ENCODE measurements at places on chromosomes 2 and 18.

GRCh38 chr2:162221064-162221463, 22.2 kb downstream of the FAP start:
- DNase-seq = no peak

GRCh38 chr2:65681503-65681902, 249.1 kb upstream of the SPRED2 start:
- no peak for DNase-seq

GRCh38 chr2:71333619-71334018, 2.0 kb downstream of the ZNF638 start:
- DNase-seq = no peak

DNA sequence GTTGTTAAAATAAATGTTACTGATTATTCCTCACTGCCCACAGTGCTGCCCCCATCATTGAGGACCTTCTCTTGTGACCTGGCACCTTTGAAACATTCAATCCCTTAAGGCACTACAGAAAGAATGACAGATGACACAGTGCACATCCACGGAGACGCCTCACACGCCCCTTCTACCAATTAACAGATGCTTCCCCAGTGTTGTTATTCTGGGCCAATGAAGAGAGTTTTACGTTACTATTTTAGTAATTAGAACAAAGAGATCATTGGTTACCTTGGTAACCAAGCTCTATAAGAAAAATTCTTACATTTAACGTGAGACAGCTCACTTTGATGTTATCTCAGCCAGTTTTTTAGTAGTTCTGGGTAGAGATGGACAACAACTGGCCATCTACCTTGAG, 152.0 kb downstream of the ZNF236 start:
- no peak for DNase-seq

DNA sequence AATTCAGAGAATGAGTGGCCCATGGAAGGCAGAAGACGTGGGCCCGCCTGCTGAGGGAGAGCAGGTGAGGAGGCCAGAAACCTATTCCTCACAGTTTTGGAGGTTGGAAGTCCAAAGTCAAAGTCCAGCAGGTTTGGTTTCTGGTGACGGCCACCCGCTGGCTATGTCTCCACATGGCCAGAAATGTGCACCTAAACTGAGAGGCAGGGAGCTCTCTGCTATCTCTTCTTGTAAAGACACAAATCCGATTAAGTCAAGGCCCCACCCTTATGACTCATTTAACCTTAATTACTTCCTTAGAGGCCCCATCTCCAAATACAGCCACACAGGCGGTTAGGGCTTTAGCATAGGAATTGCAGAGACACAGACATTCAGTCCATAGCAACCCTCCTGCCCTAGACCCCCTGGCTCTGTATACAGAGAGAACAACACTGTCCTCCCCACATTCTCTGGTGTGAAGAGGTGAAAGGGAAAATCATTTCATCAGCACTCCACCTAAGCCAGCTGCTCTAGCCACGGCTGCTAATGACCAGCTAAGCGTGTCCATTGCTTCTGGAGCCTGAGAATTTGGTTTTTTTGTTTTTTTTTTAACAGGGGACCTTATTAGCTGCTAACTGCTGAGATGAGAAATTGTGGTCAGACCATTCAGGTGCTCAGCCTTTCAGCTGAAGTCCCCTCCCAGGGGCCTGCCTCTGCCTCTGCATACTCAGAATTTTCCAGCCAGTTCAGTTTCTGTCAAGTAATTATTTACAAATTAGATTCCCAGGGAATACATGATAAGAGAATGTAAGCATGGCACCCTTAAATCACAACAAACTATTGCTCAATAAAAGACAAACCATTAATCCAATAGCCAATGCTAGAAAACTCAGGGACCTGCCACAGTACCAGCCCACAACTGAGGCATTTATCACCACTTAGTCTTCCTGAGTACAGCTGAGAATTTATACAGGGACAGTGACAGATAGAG, 368.7 kb upstream of the ID2 start:
- no peak for DNase-seq

DNA sequence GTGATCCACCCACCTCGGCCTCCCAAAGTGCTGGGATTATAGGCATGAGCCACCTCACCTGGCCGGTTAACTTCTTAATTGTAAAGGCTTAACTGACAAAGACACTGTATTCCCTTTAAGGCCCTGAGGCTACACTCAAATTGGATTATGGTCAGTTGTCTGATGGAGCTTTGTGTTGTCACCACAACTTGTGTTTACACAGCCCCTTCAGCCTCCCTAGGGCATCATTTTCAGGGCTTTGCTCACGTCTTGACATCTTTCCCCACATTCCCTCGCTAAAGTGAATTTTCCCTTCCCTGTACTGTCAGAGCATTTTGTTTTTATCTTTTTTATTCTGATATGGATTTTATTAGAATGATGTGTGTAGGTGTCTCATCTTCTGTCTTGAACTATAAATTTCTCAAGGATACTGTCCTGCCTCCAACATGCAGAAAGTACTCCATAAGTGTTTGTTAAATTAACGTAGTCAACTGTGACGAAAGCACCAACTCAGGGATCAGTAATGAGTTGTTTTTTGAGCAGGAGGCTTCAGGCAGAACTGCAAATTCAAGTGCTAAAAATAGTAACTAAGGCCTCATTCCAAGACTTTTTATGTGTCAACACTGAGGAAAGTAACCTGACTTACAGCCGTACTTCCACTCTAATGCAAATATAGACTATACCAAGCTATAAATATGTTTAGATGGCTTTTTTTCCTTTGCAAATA, 77.1 kb upstream of the NARS1 start:
- no peak for DNase-seq

DNA sequence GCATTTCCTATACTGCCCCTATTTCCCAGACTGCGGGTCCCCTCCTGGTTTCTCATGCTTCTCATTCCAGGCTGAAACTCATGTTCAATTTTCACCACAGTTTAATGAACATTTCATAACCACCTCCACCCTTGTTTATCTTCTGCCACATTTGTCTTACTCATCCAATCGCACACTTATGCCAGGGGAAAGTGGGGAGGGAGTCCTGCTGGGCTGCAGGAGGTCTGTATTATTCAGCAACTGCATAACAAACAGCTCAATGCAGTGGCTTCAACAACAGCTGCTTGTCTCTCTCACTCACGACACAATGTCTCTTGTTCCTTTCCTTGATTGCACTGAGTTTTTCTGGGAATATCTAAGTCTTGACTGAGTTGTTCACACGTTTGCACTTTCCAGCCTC, 106.0 kb downstream of the ZNF519 start:
- no peak for DNase-seq

GRCh38 chr2:158507141-158507540, 50.4 kb downstream of the PKP4 start:
- DNase-seq = no peak

DNA sequence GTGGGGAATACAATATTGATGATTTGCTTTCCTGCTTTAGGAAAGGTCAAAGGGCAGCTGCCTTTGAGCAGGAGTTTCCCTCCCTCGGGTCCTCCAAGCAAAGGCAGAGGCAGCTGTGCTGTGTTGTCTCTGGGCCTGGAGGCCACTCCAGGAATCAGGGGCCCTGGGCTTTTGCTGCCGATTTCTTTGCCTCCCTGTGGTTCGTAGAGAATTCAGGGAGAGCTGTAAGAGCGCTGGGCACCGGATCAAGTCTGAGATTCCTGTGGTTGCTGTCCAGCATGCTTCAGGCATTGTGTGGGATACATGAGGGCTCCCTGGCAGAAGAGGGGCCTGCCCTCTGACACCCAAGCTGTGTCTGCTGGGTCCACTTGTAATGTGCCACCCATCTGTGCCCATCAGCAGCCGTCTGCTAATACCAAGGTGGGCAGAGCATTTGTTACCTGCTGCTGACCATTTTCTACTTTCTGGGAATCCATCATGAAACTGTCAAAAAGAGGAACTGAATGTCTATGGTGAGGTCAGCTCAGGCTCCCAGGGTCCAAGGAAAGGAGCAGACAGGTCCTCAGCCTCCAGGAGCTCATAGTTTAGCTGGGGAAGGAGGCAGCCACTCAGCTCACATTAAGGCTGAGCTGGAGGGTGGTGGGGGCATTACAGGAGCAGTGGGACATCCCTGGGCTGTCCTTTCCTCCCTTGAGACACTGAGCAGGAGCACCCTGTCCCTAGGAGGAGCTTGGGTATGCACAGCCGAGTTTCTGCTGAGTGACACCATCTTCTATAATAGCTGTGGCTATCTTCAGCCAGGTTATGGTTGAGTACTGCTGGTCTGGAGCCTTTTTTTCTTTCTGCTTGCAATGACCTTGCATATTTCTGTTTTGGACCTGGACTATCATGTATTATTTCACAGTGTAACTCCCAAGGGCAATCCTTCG, 68.5 kb downstream of the CTIF start:
- no peak for DNase-seq

- DNase-seq = peak; percentile 55
Observed at GRCh38 chr2:95051626-95052025, 26.1 kb downstream of the MAL start.

DNA sequence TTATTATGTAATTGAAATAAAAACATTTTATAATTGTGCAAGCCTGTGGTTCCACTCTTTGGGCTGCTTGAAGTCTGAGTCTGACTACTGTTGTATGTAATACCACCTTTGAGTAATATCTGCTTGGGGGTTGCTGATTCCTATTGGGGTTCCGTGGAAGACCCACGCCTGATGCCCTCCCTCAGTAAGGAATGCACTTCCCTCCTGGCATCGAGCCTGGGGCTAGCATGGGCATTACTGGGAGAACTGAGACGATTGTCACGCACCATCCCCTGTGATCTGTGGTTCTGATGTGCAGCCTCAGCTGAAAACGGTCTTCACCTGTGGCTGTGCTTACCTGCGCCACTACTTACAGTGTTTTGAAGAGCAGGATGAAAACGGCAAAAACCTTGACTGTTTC, 32.7 kb upstream of the RBM44 start:
- no peak for DNase-seq

DNA sequence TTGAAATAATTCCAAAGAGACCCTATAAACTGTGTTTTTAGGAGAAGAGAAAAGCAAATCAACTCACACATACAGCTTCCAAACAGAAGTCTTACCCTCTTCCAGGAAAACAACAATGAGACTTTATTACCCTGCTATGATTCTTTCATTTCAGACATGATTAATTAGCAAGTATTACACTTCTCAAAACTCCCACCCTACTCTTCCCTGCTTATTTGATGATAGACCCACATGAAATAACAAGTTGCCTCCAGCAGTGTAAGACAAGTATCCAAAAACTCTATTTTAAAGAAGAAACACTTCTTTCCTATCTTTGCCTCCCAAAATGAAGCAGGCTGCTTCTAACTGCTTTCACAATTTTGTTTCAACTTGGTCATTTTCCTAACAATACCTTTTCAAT, 4.1 kb downstream of the FIGN start:
- DNase-seq = no peak

- no peak for DNase-seq
Observed at GRCh38 chr2:143674051-143674450, 544.8 kb downstream of the ARHGAP15 start.

- DNase-seq = no peak
Observed at GRCh38 chr2:164151522-164151921, 415.7 kb upstream of the FIGN start.

DNA sequence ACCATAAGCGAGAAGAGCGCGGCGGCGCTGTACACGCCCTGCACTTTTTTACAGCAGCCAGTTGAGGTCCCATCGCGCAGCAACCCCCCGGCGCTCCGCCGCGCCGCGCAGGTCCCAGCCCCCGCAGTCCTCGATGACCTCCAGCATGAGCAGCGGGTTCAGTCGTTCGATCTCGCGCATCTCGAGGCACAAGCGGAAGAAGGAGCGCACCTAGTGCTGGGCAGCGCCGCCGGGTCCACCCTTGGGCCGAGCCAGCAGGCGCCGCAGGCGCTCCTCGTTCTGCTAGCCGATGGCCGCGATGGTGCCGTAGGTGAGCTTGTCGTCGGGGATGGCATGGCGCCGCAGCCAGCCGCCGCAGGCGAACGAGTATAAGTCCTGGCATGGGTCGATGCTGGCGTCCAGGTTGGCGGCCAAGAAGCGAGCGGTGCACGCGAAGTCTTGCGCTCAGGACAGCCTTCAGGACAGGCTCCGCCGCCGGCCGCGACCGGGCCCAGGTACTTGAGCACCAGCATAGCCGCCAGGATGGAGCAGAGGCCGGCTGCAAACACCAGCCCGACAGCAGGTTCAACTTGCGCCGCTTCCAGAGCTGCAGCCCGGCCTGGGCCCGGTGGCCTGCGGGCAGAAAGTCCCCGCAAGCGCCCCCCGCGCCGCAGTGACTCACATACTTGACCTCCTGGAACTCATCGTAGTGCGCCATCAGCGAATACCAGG, 8.3 kb downstream of the ALPP start:
- DNase-seq = no peak

DNA sequence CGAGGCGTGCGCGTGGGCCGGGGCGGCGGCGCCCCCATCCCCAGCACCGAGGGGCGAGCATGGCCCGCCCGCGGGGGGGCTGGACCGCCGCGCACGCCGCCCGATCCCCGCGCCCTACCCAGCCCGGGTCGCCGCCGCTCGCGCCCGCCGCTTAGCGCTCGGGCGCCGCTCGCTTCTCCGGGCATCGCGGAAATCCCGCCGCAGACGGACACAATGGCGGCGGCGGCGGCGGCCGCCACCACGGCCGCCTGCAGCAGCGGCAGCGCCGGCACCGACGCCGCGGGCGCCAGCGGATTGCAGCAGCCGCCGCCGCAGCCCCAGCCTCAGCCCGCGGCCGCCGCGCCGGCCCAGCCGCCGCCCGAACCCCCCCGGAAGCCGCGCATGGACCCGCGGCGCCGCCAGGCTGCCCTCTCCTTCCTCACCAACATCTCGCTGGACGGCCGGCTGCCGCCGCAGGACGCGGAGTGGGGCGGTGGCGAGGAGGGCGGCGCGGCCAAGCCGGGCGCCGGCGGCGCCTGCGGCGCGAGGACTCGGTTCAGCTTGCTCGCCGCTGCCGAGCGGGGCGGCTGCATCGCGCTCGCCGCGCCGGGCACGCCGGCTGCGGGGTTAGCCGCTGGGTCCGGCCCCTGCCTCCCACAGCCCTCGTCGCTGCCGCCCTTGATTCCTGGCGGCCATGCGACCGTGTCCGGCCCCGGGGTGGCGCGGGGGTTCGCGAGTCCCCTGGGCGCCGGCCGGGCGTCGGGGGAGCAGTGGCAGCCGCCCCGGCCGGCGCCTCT, 453 bp downstream of the CABLES1 start:
- no peak for DNase-seq

DNA sequence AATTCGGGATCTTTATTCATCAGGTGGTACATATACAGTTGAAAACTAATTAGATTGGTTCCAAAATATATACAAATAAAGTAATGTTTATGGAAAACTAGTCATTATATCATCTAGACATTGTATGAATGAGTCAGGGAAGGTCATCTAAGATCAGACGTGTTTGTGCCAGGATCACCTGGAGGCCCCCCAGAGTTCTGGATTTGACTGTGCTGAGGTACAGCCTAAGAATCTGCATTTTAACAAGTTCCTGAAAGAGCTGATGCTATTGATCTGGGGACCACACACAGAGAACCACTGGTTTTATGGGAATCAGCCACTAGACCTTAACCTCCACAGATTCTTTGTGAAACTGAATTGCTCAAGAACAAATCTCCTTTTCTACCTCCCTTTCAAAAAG, 43.2 kb downstream of the PARD6G start:
- no peak for DNase-seq

GRCh38 chr2:48471048-48471474, 58.9 kb upstream of the STON1 start:
- no peak for DNase-seq

- no peak for DNase-seq
Observed at GRCh38 chr2:158973116-158973956, 4.9 kb downstream of the TANC1 start.

- no peak for DNase-seq
Observed at GRCh38 chr2:85119900-85120299, 13.3 kb upstream of the TCF7L1 start.
